Suprapubic skin (tissue), 4 donors: ENCODE measurements at places on chromosomes 13 and 19.

GRCh38 chr19:29337029-29337428, 124.1 kb upstream of the UQCRFS1 start:
- H3K36me3 ChIP-seq = no peaks in the 10 kb centered on the region
- peaks cover 3% of the 10 kb centered on the region for H3K27me3 ChIP-seq
- H3K27ac ChIP-seq = no peak overlapping the region
- H3K4me1 ChIP-seq = no peaks in the 10 kb centered on the region

DNA sequence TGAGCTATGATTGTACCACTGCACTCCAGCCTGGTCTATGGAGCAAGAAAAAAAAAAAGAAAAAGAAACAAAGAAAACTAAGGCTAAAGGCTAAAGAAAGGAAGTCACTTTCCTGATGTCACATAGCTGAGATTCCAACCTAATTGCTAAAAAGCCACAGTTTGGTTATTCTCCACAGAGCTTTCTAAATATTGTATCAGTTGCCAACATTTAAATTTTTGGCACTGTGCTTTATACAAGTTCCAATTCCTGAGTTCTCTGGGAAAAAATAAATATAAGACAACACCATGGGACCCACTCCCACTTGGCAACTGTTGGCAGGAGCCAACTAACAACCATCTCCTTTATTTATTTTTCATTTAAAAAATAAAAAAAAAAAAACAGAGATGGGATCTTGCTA, 11.2 kb upstream of the LYPD3 start:
- H3K27ac ChIP-seq = no peak overlapping the region
- DNase-seq = no peak
- peaks cover 16% of the 10 kb centered on the region for H3K4me1 ChIP-seq
- no peaks in the 10 kb centered on the region for H3K27me3 ChIP-seq
- H3K4me3 ChIP-seq = no peak overlapping the region

DNA sequence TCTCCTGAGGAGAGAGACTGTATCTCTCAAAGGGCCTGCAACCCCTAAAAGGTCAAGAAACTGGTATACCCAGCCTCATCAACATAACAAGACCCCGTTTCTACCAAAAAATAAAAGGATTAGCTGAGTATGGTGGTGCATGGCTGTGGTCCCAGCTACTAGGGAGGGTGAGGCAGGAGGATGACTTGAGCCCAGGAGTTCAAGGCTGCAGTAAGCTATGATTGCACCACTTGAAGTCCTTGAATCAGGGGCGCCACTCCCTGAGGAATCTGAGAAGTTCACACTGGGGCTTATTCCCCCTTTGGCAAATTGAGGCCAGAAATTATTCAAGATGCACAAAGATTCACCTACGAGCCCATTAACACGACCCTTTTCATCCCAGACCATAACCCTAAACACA, 83.0 kb downstream of the TSHZ3 start:
- peak; percentile 13 for DNase-seq
- no peak overlapping the region for H3K27ac ChIP-seq
- peaks cover 17% of the 10 kb centered on the region for H3K4me1 ChIP-seq
- H3K4me3 ChIP-seq = no peak overlapping the region

DNA sequence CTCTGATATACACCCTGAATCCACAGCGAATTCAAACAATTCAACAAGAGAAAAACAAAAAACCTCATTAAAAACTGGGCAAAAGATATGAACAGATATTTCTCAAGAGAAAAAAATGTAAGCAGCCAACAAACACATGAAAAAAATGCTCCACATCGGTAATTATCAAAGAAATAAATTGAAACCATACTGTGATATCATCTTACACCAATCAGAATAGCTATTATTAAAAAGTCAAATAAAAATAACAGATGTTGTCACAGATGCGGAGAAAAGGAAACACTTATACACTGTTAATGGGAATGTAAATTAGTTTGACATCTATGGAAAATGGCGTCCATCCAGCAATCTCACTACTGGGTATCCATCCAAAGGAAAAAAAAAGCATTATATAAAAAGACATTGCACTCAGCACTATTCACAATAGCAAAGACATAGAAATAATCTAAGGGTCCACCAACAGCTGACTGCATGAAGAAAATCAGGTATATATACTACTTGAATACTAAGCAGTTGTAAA, 1495.0 kb upstream of the PCDH20 start:
- no peaks in the 10 kb centered on the region for H3K27me3 ChIP-seq
- DNase-seq = no peak
- no peak overlapping the region for H3K27ac ChIP-seq
- no peaks in the 10 kb centered on the region for H3K4me1 ChIP-seq

GRCh38 chr19:38318660-38319059, 985 bp upstream of the KCNK6 start:
- H3K27ac ChIP-seq = no peak overlapping the region
- no peaks in the 10 kb centered on the region for H3K27me3 ChIP-seq
- H3K4me3 ChIP-seq = no peak overlapping the region

DNA sequence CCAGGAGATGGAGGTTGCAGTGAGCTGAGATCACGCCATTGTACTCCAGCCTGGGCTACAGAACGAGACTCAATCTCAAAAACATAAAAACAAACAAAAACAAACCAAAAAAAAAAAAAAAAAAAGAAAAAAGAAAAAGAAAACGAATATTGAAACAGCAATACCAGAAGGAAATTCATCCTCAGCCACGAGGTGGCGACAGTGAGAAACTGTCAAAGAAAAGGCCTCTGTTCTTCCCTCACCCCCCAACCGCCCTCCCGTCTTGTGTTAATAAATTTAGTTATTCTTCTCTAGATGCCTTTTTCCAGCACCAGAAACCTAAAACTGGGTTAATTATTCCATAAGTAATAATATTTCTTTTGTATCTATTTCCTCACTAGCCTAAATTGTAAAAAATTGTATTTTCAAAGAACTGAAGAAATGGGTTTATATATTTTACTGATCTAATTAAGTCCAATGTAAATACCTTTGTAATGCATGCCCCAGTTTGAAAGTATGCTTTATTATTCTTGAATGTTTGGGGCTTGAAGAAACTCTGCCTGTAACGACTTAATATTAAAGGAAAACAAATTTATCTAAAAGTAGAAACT, 38.6 kb downstream of the LIG4 start:
- H3K36me3 ChIP-seq = no peaks in the 10 kb centered on the region
- H3K4me1 ChIP-seq = no peaks in the 10 kb centered on the region
- DNase-seq = no peak
- H3K27ac ChIP-seq = no peak overlapping the region

DNA sequence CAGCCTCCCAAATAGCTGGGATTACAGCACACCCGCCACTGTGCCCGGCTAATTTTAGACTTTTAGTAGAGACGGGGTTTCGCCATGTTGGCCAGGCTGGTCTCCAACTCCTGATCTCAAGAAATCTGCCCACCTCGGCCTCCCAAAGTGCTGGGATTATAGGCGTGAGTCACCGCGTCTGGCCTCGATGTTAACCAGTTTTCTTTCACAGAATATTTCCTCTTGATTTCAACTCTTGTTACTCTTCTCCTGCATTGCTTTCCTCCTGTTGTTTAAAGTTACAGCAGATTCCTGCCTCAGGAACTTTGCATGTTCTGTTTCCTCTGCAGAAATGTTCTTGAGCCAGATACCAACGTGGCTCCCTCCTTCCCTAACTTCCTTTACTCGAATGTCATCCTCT, 3.7 kb upstream of the PEX11G start:
- H3K4me1 ChIP-seq = peaks cover 29% of the 10 kb centered on the region
- H3K36me3 ChIP-seq = no peaks in the 10 kb centered on the region
- H3K27me3 ChIP-seq = no peaks in the 10 kb centered on the region
- H3K4me3 ChIP-seq = no peak overlapping the region

GRCh38 chr19:10018786-10019185, 5.5 kb downstream of the RDH8 start:
- H3K36me3 ChIP-seq = no peaks in the 10 kb centered on the region
- no peaks in the 10 kb centered on the region for H3K27me3 ChIP-seq
- no peak for DNase-seq
- peaks cover 7% of the 10 kb centered on the region for H3K4me1 ChIP-seq

DNA sequence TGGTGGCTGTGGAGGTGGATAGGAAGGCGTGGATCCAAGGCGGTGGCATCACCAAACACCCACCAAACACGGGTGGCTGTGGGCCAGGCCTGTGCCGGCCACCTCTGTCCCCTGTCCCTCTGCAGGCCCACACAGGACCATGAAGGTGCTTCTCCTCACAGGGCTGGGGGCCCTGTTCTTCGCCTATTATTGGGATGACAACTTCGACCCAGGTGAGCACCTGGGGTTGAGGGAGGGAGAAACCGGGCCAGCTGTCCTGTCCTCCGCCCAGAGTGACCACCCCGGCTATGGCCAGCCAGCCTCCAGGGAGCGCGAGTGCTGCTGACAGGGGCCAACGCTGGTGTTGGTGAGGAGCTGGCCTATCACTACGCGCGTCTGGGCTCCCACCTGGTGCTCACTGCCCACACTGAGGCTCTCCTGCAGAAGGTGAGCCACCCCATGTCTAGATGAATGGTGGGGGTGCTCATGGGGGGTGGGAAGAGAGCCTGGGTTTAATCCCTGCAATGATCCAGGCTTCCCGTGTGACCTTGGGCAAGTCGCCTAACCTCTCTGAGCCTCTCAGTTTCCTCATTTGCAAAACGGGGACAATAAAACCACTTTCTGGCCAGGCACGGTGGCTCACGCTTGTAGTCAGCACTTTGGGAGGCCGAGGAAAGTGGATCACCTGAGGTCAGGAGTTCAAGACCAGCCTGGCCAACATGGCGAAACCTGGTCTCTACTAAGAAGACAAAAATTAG, 4.0 kb downstream of the HSD11B1L start:
- peaks cover 37% of the 10 kb centered on the region for H3K4me1 ChIP-seq
- H3K4me3 ChIP-seq = no peak overlapping the region
- H3K27me3 ChIP-seq = no peaks in the 10 kb centered on the region
- no peaks in the 10 kb centered on the region for H3K36me3 ChIP-seq

- DNase-seq = peak; percentile 95
- H3K4me3 ChIP-seq = peak overlapping the region; percentile 49
- H3K36me3 ChIP-seq = no peaks in the 10 kb centered on the region
These were observed 15.0 kb upstream of the NANOS3 start for GRCh38 chr19:13861714-13862531.

DNA sequence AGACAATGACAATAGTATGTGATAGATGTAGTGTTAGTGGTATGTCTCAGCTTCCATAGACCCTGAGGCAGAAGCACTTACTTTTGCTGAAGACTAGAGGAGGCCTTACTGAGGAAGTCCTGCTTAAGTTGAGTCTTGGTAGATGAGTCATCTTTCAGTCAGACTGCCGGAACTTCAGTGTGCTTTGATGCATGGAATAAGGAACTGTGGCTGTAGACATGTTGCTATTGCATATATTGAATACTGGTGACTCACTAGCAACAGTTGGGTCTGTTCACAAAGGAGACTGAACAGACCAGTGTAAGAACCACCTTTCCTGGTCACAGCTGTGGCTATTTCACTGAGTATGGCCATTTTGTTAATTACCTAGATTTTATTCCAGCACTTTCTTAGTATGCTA, 1000.6 kb downstream of the OLFM4 start:
- no peaks in the 10 kb centered on the region for H3K36me3 ChIP-seq
- H3K4me1 ChIP-seq = no peaks in the 10 kb centered on the region
- no peak overlapping the region for H3K27ac ChIP-seq

GRCh38 chr13:77353995-77354394, 27.1 kb upstream of the MYCBP2 start:
- no peak for DNase-seq
- no peak overlapping the region for H3K4me3 ChIP-seq
- H3K27me3 ChIP-seq = no peaks in the 10 kb centered on the region
- H3K27ac ChIP-seq = no peak overlapping the region

GRCh38 chr13:51829568-51829899, 15.4 kb downstream of the TMEM272 start:
- no peaks in the 10 kb centered on the region for H3K36me3 ChIP-seq
- H3K27ac ChIP-seq = no peak overlapping the region
- DNase-seq = no peak

DNA sequence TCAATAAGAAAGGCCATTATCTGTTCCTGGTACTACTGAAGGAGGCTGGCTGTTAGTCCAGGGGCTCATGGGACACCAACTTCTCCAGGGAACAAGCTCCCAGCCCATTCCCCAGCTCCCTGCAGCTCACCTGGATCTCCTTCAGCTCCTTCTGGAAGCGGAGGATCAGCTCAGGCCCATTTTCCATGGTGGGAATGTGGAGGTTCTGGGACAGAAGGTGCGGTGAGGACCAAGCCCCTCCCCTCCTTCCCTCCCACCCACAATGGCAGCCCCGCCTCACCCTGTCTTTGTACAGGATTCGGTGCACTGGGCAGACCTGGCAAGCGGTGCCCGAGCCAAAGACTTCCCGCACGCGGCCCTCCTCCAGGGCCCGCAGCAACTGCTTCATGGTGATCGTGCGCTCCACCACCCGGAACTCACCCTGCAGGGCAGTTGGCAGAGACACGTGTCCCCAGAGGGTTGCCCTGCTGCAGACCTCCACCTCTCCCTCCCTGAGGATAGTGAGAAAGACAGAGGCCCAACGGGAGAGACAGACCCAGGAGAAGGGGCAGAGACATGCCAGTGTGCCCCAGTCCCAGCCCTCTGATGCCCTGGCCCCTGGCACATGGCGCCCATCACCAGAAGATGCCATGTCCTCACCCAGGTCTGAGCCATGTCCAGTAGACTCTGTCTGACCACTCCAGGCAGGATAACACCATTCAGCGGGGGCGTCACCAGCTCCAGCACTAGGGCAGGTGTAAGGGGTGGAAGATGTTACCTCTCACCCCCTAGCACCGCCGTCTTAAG, 14.3 kb downstream of the BCAT2 start:
- DNase-seq = no peak
- H3K27ac ChIP-seq = peak overlapping the region; percentile 77
- H3K36me3 ChIP-seq = peaks cover 9% of the 10 kb centered on the region
- no peak overlapping the region for H3K4me3 ChIP-seq
- no peaks in the 10 kb centered on the region for H3K27me3 ChIP-seq
- H3K4me1 ChIP-seq = peaks cover 15% of the 10 kb centered on the region

- no peak for DNase-seq
- H3K4me1 ChIP-seq = no peaks in the 10 kb centered on the region
- peaks cover 33% of the 10 kb centered on the region for H3K27me3 ChIP-seq
These were observed 190.9 kb downstream of the COL4A1 start for GRCh38 chr13:110116072-110116487.

DNA sequence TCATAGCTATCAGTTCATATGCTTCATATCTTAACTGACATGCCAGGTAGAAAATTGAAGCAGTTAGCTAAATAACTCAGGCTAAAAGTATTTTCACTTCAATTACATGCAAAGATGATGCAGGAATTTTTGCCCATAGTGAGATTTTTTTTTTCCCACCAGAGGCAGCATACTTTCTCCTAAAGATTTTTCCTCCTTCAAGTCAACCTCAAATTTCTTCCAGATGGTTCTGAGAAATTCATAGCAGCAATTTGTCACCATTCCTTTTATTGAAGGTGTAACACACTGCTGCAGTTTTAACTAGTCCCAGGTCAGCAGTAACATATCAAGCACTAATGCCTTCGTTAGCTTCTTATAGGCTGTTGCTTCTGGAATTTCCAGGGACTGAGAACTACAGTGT, 141.9 kb downstream of the SUCLA2 start:
- no peaks in the 10 kb centered on the region for H3K36me3 ChIP-seq
- H3K27ac ChIP-seq = no peak overlapping the region
- no peak overlapping the region for H3K4me3 ChIP-seq
- no peaks in the 10 kb centered on the region for H3K4me1 ChIP-seq
- DNase-seq = no peak
- H3K27me3 ChIP-seq = no peaks in the 10 kb centered on the region
